ENCODE measurements at places on chromosomes 3 and 15.

DNA sequence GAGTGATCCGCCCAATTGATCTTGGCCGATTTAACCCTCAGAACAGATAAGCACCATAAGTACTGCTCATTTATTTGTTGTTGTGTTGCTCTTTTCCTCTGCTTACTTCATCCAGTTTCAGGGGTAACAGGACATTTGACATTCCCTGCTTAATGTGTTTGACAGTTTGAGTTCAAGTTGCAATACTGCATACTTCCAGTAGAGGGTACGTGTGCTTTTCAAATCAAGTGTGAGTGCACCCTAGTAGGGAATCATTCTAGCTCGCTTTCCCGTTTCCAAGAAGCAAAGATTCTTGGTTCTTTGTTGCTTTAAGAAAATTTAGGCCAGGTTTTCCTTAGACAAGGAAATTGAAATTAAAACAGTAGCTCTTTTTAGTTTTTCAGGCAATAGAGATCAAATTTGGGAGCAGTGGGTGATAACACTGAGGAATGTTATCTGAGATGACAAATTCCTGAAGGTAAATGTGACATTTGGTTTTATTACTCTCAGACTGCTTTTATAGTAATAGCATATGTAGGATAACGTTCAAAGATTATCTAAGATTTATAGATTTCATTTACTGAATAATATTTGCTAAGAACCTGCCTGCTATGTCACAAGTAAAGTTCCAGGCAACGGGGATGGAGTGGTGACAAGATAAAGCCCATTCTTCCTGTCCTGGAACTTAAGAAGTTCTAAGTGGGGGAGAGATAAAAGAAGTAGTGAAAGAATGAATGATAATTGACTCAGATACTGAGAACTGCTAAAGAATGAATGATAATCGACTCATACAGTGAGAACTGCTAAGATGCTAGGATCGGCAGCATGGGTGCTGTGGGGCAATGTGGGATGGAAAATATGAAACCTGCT, 73.3 kb downstream of the SYNPR start:
- peak; percentile 11 for DNase-seq

- DNase-seq = no peak
Measured at GRCh38 chr15:25184356-25185155, 229.8 kb downstream of the SNRPN start.

GRCh38 chr15:26070095-26070532, 207.0 kb upstream of the ATP10A start:
- DNase-seq = no peak

DNA sequence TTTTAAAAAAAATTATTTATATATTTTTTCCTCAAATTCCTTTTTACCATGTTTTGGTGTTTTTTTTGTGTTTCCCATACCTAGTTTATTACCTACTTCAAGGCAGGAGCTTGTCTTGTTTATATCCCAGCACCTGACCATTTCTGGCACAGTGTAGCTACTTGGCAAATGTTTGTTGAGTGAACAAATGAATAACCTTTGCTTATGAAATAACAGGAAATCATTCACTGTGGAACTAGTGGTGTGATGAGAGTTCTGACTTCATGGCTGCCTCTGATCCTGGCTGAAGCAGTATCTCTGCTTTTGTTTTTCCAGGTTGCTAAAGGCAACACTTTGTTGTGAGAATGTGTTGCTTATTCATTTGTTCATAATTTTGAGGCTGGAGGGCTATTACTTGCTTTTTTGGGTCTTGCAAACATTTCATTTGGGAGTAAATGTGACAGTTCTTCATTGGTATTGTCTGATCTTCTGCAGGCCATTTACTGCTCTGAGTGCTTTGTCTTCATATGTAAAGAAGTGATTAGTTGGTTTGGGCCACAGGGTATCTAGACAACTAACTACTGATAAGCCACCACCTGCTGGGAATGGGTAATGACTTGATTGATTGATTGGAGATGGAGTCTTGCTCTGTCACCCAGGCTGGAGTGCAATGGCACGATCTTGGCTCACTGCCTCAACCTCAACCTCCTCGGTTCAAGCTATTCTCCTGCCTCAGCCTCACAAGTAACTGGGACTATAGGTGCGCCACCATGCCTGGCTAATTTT, 5.7 kb downstream of the RAD54L2 start:
- DNase-seq = no peak

DNA sequence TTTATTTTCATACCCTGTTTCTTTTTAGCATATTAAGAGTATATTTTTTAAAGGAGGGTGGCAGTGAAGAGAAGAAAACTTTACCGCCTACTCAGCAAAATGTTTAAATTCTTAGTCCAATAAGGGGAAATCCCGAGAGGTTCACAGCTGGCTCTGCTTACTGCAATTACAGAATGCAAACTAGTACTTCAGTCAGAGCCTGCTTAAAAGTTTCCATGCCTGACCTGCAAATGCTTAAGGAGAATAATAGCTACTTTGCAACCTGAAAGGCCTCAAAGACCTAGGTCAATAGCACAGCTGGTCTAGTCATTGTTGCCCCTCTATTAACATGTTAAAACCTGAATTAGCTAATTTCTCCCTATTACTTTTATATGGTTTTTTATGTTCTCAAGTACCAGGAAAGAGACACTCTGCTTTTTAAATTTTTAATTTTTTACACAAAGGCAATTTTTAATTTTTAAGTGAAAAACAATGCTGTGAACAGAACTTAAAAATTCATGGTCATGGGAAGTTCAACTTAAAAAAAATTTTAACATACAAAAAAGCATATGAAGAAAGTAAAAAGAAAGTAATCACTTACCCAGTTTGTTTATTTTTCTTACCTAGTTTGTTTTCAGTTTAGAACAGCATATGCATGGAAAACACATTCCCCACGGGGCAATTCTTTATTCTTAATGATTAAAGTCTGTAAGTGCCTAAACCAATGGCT, 79.2 kb downstream of the P3H2 start:
- no peak for DNase-seq

DNA sequence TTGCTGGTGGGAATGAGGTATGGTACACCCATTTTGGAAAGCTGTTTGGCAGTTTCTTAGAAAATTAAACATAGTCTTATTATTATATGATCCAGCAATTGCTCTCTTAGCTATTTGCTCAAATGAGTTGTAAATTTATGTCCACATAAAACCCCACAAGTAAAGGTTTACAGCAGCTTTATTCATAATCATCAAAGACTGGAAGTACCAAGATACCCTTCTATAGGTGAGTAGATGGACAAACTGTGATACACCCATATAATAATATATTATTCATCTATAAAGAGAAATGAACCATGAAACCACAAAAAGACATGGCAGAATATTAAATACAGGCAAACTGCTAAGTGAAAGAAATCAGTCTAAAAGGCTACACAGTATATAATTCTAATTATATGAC, 344.7 kb upstream of the CDIN1 start:
- no peak for DNase-seq

- no peak for DNase-seq
Measured at GRCh38 chr3:144968750-144969350, 997.2 kb downstream of the DIPK2A start.

All from endothelial cell (in vitro differentiated cells).